ENCODE measurements at places on chromosomes 2 and 18.

DNA sequence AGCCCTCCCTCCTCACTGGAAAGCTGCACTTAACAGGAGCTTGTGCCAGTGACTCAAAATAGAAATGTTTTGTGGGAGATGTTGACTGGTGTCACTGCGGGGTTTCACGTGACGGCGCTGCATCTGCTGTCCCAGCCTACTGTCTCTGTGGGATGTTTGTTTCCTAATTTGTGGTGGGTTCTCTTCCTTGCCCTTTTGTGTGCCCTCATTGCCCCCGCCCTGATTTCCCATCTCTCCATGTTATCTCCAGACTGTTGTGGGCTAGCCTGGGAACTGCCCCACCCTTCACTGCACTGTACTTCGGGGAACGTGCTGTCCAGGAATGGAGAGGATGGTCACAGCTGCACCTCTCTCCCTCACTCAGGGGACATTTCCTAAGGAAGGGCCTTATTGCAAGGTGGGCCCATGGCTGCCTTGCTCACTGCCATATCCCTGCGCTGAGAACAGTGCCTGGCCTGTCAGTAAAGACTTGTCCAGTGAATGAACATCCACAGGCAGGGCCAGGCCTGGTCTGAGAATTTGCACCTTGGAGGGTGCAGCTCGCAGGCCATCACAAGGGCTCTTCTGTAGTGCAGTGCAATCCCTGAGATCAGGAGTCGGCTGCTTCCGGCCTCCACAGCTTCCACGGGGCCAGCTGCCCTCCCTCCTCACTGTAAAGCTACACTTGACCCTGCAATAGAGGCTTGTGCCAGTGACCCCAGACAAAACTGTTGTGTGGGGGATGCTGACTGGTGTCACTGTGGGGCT is 18.1 kb downstream of the ZAP70 start:
- no peak for DNase-seq

DNA sequence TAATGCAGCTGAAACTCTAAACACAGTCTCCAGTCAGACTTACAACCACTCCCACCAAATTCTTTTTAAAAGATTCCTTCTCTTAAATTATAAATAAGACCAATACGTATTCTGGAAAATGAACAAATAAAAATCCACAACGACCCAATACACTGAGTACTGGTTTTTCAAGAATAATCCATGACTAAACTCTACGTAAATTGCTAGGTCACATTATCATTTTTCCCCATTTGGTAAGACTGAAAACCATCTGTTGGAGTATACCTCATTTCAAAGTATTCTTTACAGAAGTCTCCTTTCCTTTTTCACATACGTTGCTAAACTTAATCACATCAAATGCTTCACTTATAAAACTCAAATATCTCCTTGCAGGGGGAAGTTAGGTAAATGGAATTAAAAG is 6.0 kb downstream of the ZNF516 start:
- DNase-seq = no peak

DNA sequence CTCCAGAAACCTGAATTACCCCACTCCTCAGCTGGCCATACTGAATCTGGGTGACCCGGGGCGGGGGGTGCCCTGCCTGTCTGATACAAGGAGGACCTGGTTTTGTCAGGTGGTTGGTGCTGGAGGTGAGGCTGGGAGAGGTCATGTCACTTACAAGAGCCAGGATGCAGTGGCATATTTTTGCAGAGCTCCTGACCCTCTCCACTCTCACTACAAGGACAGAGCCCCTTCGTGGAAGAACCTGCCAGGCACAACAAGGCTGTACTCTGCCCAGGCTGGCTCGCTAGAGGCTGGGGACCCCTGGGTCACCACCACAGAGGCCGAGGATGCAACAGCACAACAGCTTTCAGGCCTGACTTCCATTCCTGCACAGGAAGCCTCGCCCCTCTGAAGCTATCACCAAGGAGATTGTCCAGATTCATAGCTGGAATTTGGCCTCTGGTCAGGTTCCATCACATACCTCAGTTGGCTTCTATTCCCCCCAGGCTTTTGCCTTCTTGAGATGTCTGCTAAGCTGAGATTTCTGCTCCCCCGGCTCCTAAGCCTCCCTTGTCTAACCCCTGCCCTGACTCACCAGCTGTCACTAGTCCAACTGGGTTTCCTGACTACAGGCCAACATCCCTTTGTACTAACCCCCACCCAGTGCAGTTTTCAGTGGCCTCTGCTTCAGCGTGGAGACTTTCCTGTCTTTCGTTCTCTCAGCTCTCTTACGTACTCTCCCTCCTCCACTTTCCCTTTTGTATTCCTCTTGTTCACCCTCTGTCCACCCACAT is 132.5 kb upstream of the EPAS1 start:
- no peak for DNase-seq

DNA sequence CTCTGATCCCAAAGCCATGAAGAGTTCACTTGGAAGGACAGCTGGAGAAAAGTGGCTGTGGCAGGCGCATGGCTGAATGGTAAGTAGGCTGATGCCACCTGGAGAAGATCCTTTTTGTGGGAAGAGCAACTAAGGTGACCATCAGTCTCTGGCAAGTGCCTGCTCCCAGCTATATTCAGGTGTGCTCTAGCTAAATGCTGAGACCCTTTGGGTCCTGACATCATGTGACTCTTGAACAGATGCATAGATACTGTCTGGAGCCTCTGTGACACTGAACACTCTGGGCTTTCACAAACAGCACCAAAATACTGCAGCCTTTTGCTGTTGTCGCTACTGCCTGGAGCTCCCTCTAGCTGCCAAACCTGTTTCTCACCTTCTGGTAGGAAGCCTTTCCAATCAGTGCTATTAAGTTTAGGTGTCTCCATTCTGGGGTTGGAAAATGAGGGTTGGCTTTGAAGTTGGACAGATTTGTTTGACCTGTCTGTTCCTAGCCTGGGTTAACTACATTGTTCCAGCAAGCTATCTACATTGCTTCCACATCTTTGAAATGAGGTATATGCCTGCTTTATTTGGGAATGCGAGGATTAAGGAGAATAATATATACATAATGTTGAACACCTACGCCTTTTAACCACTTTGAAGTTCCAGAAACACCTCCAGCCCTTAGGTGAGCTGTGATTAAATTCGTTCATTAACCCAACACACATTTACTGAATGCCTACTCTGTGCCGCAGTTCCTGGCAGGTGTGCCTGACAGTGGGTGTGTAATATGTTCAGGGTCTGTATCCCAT is 3.1 kb downstream of the EGR4 start:
- DNase-seq = no peak

DNA sequence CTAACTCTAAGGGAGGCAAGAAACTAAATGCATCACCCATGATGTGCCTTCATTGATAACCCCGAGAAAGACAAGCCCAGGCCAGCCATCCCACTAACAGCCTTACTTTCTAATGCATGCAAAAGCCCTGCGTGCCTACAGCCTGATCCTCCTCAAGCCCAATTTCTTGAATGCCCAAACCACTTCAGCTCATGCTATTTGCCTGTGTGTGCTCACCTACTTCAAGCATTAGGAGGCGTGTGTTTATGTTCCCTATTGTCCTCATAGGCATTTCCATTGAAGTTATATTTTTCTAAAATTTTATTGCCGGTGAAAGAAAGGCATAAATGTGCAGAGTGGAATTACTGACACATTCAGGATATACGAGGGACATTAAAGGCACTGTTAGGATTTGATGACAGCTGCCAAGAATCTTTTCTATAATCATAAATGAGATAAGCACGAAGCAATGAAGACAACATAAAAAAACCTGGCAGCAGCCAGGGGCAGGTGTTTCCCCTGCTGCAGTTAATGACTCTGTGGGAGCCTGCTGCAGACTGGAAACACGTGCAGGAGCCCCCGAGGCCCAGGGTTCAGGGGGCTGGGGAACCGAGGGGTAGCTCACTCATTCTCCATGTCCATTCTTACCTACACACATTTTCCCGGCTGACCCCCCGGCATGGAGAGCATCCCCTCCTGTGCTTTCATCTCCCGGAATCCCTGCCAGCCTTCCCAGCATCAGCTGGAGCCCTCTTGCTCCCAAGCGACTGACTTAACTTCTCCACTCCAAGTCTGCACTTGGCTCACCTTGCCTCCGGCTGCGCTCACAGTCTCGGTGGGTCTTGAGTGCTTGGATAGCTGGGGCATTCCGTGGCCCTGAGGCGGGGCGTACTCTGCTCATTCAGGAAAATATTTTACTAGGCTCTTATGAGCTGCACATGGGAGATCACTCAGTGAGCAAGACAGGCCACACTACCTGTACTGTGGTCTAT is 292.3 kb upstream of the SIX2 start:
- DNase-seq = no peak

GRCh38 chr2:132586101-132586511 is 83.9 kb downstream of the LYPD1 start:
- DNase-seq = no peak

DNA sequence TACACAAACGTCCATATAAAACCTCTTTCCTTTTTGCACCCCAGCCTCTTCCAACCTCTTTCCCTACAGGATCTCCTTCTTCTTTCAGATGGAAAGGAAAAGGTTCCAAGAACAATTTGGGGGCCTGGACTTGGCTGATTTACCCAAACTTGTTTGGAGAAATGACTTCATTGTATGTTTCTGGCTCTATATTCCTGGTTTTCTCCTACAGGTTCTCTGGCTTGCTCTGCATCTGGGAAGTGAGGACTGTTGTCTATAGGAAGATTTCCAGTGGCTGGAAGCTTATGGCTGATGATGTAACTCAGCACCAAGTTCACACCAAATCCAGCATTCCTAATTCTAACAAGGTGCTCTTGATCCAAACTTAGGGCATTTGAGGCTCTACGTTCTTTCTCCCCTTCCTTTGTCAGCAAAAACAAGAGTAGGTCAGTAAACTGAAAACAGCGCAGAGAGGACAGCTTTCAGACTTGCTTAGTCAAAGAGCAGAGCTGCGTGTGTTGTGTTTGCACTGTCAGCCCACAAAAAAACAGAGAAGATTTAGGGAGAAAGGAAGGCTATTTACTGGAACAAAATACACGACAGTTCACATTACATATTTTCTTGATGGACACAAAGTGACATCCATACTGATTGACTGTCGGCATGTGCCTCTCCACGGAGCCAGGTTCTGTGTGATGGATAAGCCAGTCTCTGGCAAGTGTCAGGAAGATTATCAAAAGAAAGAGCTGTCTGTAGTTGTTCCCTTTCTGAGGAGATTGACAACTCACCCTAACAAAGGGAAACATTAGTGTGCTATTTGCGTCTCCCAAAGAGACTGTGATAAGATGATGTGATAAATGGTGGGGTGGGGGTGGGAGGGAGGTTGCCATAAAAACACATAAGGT is 39.7 kb downstream of the CDCA7 start:
- no peak for DNase-seq

GRCh38 chr2:102737431-102737830 is 24.4 kb upstream of the TMEM182 start:
- DNase-seq = no peak

Measured in esophagus squamous epithelium (tissue), 5 donors.